Hippocampal formation (tissue), 2 donors: ENCODE measurements at places on chromosomes 1 and 21.

DNA sequence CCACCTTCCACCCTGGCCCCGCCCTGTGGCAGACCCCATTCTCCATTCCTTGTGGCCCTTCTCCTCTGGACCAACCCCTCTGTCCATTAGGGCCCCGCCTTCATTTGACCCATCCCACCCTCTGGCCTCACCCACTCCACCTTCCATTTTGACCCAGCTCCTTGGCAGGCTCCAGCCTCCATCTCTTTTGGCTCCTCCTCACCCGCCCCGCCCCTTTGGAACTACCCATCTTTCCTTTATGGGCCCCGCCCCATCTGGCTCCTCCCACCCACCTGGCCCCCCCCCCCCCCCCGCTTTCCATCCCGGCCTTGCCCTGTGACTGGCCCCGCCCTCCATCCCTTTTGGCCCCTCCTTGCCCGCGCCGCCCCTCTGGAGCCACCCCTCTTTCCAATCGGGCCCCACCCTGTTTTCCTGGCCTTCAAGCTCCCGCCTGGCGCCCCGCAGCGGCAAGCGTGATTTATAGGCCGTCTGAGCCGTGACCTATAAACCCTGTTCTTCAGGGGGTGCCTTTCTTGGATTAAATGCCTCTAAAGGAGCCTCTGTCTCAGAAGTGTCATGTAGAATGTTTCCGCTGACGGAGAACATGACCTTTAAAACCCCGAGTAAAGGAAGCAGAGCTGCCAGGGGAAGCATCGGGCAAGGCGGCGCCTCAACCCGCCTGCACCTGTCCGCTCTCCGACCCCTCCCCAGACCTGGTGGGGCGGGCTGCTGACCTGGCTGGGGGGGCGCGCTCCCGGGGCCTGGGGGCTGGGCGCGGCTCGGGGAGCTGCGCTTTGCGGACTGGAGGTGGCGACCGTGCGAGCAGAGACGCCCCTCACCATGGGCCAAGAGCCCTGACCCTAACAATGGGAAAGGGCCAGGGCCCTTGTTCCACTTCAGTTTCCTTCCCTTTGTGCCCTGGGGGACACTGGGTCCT is 178.0 kb downstream of the CAMTA1 start:
- DNase-seq = no peak

DNA sequence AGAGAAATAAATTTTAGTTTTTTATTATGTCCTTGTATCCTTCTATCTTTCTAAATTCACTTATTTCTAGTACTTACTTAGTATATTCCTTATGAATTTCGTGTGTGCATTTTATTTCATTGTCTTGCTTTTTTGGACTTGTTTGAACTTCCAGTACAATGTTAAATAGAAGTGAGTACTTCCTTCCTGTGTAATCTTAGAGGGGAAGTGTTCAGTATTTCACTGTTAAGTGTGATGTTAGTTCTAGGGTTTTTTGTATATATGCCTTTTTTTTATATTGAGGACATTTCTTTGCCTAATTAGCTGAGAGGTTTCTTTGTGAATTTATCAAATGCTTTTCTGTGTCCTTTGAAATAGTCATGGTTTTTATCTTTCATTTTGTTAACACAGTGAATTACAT is 10.7 kb downstream of the LYPLAL1 start:
- DNase-seq = no peak

GRCh38 chr1:198162091-198162767 is 5.4 kb downstream of the NEK7 start:
- DNase-seq = no peak

DNA sequence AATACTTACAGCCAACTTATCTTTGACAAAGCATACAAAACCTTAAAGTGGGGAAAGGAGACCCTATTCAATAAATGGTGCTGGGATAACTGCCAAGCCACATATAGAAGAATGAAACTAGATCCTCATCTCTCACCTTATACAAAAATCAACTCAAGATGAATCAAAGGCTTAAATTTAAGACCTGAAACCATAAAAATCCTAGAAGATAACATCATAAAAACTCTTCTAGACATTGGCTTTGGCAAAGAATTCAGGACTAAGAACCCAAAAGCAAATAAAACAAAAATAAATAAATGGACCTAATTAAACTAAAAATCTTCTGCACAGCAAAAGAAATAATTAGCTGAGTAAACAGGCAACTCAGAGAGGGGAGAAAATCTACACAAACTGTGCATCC is 335.6 kb upstream of the PBX1 start:
- no peak for DNase-seq

DNA sequence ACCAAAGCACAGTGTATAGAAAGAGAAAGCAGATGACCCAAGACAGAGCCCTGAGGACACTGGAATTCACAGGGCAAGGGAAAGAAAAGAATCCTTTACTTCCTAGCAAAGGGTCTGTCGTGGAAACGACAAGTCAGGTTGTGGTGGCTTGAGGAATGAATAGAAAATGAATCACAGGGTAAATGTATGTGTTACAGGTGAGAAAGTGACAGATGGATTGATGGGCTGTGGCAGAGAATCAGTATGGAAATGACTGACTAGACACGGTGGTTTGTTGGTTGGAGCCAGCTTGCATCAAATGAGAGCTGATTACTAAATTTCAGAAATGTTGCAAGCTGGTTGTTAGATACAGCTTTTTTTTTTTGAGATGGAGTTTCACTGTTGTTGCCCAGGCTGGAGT is 46.9 kb downstream of the PTP4A2 start:
- no peak for DNase-seq
